ENCODE measurements at places on chromosomes 3 and 15. TPM values are rescaled to one million over a fixed set of nuclear protein-coding genes. Genes with fewer than 3 reads are reported as not detected.
A peak's percentile ranks its signal among the peaks of the same experiment; 100 is the strongest.

DNA sequence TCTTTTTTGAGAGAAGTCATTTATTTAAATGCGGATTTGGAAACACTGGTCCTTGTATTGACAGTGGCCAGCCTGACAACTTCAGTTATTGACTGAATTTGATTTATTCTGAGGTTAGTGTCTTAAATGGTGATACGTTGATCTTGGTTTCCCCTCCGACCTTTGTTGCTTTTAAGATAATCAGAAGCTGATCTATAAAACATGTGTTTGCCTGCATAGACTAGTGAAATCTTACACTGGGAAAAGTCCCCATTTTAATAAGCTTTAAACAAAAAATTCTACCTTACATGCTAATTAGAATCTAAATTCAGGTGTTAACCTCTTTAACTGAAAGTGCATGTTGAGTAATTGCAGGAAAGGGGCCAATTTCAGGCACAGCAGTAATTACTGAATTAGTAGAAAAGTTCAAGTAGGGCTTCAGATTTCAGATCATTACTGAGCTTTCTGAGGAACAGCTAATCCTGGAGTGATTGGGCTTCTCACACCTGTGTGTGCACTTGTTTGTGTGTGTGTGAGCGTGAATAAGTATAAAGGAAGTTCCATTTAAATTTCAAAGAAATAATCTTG, 221.4 kb downstream of the SOX2 start:
- H3K4me1 ChIP-seq: no peaks in the 10 kb centered on the region
- no peak overlapping the region for H3K27ac ChIP-seq
- DNase-seq: no peak
- no peak overlapping the region for H3K4me3 ChIP-seq
- no peaks in the 10 kb centered on the region for H3K36me3 ChIP-seq
- no peaks in the 10 kb centered on the region for H3K27me3 ChIP-seq

- H3K27ac ChIP-seq: no peak overlapping the region
- H3K4me1 ChIP-seq: peaks cover 8% of the 10 kb centered on the region
- H3K27me3 ChIP-seq: no peaks in the 10 kb centered on the region
- peaks cover 23% of the 10 kb centered on the region for H3K36me3 ChIP-seq
Measured at GRCh38 chr15:36914466-36914865, 185.9 kb downstream of the MEIS2 start.

GRCh38 chr15:50381438-50381837, 26.4 kb upstream of the GABPB1 start:
- H3K4me3 ChIP-seq: no peak overlapping the region
- H3K36me3 ChIP-seq: no peaks in the 10 kb centered on the region
- no peaks in the 10 kb centered on the region for H3K4me1 ChIP-seq
- no peak for DNase-seq
- H3K27me3 ChIP-seq: no peaks in the 10 kb centered on the region
- H3K27ac ChIP-seq: no peak overlapping the region

- H3K36me3 ChIP-seq: no peaks in the 10 kb centered on the region
- H3K4me1 ChIP-seq: peaks cover 46% of the 10 kb centered on the region
- DNase-seq: no peak
- no peak overlapping the region for H3K4me3 ChIP-seq
Measured at GRCh38 chr3:88984832-88985231, 122.6 kb upstream of the EPHA3 start.

DNA sequence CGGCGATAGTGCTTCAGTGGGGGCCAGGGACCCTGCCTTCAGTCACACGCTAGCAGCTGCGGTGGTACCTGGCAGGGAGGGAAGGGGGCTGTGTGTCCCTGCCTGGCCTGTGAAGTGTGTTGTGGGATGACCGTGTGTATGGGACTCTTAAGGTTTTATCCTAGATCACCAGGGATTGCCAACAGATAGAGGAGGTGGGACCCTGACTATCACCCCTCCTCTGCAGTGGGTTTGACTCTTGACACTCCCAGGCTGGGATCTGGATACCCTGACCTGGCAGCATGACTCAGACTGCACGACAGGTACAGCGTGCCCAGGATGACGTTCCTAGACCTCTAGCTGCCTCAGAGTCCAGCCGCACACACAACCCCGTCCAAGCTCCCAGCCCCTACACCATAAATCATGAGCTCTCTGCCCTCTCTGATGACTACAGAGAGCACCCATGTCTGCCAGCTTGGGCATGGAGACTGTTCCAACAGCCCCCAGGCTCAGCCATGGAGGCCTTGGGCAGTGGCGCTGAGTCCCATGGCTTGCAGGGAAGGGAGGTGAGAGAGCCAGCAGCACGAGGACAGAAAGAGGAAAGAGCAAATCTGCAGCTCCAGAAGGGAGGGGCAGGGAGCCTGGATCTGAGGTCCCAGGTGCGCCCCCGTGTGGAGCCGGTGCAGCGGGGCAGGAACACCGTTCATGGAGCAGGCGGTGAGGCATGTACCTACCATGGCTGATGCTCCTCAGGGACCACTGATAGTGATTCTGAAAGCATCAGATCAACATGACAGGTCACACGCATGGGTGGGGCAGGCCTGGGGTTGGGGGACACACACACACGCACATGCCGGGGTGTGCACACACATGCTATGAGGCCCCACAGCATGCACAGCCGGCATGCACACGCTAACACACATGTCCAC, 71.0 kb downstream of the ADAMTS7 start:
- H3K4me3 ChIP-seq: no peak overlapping the region
- peaks cover 2% of the 10 kb centered on the region for H3K4me1 ChIP-seq
- H3K27ac ChIP-seq: no peak overlapping the region
- H3K36me3 ChIP-seq: no peaks in the 10 kb centered on the region

The PCLAF gene
- total RNA-seq: 7.9 TPM

- no peak for DNase-seq
- peaks cover 12% of the 10 kb centered on the region for H3K27me3 ChIP-seq
- H3K36me3 ChIP-seq: no peaks in the 10 kb centered on the region
- no peaks in the 10 kb centered on the region for H3K4me1 ChIP-seq
Measured at GRCh38 chr3:40566694-40567093, 41.9 kb downstream of the ZNF621 start.

DNA sequence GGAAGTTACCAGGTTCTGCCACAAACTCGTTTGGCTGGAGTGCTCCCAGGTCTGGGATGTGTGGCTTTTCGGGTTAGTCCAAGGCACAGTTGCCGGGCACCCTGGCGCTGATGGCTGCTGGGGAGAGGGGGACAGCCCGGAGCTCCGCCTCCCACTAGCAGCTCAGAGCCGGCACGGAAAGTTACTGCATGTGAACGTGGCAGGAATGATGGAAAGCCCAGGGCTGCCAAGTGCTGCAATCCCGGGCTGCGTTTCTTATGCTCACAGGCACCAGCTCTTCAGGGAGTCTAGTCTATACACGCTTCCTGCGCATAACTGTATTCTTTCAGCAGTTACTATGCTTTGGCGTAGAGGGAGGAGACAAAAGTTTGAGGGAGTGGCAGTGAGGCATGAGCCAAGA, 141.8 kb upstream of the ICE2 start:
- no peak for DNase-seq
- no peak overlapping the region for H3K4me3 ChIP-seq
- H3K27ac ChIP-seq: no peak overlapping the region
- H3K27me3 ChIP-seq: peaks cover 6% of the 10 kb centered on the region

GRCh38 chr3:31755926-31756658, 223.4 kb downstream of the STT3B start:
- H3K4me1 ChIP-seq: peaks cover 3% of the 10 kb centered on the region
- DNase-seq: no peak
- no peak overlapping the region for H3K4me3 ChIP-seq
- H3K27me3 ChIP-seq: no peaks in the 10 kb centered on the region
- no peak overlapping the region for H3K27ac ChIP-seq

DNA sequence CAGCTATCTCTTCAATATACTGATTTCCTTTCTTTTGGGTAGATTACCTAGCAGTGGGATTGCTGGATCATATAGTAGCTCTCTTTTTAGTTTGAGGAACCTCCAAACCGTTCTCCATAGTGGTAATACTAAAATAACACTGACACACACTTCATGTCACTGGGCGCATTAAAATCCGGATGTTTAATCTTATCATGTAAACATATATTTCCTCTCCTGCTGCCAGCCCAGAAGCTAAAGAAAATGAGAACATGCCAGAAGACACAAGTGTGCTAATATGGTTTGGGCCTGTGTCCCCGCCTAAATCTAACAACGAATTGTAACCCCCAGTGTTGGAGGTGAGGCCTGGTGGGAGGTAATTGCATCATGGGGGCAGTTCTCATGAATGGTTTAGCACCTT, 23.6 kb upstream of the KCNMB2 start:
- DNase-seq: no peak
- H3K36me3 ChIP-seq: no peaks in the 10 kb centered on the region
- no peak overlapping the region for H3K4me3 ChIP-seq
- H3K27me3 ChIP-seq: no peaks in the 10 kb centered on the region

The CFAP100 gene
- total RNA-seq: not detected

- H3K36me3 ChIP-seq: peaks cover 21% of the 10 kb centered on the region
- DNase-seq: no peak
- no peak overlapping the region for H3K4me3 ChIP-seq
- no peak overlapping the region for H3K27ac ChIP-seq
- peaks cover 14% of the 10 kb centered on the region for H3K4me1 ChIP-seq
Measured at GRCh38 chr15:55968923-55969322, 24.5 kb downstream of the NEDD4 start.

DNA sequence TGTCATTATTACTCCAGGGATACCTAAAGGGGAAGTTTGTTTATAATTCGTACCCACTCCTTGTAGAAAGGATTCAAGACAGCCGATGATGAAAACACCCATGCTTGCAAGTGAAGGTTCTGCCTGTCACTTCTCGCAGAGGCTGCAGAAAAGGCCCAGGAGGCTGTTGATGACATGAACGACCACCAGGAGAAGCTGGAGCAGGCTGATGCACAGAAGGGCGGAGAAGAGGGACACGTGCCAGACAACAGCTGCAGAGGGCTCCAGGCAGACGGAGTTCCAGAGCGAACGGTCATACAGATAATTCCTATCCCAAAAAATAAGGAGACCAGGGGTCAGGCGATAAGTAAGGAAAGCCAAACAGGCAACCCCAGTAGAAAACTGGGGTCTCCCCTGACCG, 5.7 kb upstream of the DYNLT2B start:
- no peaks in the 10 kb centered on the region for H3K27me3 ChIP-seq
- no peaks in the 10 kb centered on the region for H3K36me3 ChIP-seq
- H3K27ac ChIP-seq: no peak overlapping the region
- peaks cover 1% of the 10 kb centered on the region for H3K4me1 ChIP-seq

The TTLL3 gene
- total RNA-seq: 54.8 TPM

The NRROS gene
- total RNA-seq: 0.13 TPM

DNA sequence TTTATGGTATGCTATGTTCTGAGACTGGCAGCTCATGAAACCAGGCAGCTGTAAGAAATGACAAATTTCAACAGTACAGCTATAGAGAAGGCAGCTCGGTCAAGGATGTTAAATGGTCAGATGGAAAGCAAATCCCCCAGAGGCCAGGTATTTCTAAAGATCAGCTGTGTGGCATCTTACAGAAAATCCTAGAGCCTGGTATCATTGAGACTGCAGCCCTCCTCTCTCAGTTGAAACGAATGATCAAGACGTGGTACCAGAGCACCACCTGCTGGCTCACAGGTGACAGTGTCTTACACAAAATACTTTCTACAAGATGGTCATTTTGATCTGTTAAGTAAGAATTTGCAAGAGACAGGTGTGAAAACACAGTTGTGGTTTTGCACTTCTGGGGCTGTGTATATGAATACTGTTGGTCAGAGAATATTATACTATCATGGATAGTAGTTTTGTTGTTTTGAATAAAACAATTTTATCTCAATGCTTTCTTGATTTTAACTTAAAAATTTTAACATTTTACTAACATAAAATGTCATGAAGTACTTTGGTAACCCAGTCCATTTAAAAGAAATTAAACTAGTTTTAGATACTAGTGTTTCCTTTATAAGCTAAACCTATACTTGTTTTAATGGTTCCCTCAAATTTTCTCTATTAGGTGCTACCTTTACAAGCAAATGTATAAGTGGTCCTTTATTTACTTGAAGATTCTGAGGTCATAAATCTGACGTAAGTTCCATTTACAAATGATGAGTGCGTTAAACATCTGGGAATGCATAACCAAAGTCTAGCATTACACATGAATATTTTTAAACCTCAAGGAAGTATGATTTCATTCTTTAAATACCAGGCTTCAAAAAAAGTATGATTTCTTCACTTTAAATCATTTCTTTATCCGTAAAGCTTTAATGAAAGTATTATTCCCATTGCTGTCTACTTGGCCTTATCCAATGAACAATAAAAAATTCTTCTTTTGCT, 121.8 kb downstream of the PDZRN3 start:
- peak overlapping the region; percentile 19 for H3K4me3 ChIP-seq
- no peaks in the 10 kb centered on the region for H3K27me3 ChIP-seq
- no peak for DNase-seq
- peaks cover 7% of the 10 kb centered on the region for H3K36me3 ChIP-seq
- H3K4me1 ChIP-seq: peaks cover 23% of the 10 kb centered on the region
- peak overlapping the region; percentile 50 for H3K27ac ChIP-seq

The SHF gene
- total RNA-seq: 15.7 TPM

DNA sequence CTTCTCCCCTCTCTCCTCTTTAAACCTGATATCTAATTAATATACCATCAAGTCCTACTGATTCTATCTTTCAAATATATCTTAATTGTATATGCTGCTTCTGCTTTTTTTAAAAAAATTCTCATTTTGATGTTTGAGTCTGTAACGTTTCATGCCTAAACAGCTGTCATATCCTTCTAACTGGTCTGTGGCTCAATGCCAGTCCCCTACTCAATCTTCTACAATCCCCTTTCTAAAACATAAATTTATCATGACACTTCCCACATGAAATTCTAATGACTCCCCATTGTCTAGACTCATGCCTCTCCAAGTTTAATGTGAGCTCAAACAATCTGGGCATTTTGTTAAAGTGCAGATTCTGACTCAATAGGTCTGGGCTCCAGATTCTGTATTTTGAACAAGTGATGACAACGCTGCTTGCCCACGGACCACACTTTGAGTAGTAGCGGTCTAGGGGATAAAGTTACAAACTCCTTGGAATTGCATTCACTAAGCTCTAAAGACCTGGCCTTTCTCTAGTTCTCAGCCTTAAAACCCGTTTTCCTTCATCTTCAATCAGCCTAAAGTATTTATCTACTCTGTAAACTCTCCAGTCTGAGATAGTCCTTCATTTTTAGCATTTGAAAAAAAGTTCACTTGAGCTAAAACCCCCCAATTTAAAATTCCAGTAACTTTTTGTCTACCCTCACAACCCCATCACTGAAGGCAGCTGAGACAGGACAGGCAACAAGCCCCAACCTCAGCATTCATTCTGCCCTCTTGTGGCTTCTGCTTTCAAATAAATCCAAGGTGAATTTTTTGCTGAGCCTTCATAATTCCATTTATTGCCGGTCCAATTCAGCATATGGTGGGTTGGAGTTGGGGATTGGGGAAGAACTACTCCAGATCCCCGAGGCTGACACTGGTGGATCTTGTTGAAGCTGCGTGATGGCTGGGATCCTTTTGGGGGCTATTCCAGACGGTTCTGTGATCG, 88.1 kb upstream of the THRB start:
- DNase-seq: no peak
- H3K4me3 ChIP-seq: no peak overlapping the region
- no peak overlapping the region for H3K27ac ChIP-seq

Measured in osteocyte (in vitro differentiated cells).